Mesothelial cell of epicardium (in vitro differentiated cells): ENCODE measurements at places on chromosomes 16 and 17.
A peak's percentile ranks its signal among the peaks of the same experiment; 100 is the strongest.

DNA sequence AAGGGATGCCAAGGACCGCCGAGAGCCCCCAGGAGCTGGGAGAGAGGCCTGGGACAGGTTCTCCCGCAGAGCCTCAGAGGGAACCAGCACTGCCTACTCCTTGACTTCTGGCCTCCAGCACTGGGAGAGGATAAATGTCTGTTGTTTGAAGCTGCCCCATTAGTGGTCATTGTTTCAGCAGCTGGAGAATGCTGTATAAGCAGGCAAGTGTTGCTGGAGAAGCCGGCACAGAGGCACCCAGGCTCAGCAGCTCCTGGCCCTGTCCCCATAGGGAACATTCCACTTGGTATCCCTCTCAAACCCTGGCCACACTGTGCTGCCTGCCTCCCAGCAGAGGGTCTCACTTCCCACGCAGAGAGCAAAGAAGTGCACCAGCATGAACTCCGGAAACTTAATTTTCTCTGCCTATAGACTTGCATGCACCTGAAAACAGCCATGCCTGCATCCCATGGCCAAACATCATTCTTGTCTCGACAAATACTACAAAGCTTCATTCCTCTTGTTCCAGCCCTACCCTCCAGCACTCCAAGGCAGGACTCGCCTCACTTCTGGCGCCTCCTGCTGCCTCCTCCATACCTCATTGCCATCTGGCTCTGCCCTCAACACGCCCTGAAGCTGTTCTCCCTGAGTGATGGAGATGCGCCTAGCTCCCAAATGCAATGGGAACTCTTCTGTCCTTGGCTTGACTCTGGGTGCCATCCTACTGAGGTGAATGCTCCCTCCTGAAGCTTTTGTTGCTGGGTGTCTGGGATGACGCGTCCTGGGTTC lies 88.1 kb downstream of the DNAH17 start:
- peaks cover 12% of the 10 kb centered on the region for H3K27me3 ChIP-seq
- no peak overlapping the region for H3K27ac ChIP-seq
- peaks cover 4% of the 10 kb centered on the region for H3K4me1 ChIP-seq
- no peak overlapping the region for H3K4me3 ChIP-seq
- no peak for DNase-seq

DNA sequence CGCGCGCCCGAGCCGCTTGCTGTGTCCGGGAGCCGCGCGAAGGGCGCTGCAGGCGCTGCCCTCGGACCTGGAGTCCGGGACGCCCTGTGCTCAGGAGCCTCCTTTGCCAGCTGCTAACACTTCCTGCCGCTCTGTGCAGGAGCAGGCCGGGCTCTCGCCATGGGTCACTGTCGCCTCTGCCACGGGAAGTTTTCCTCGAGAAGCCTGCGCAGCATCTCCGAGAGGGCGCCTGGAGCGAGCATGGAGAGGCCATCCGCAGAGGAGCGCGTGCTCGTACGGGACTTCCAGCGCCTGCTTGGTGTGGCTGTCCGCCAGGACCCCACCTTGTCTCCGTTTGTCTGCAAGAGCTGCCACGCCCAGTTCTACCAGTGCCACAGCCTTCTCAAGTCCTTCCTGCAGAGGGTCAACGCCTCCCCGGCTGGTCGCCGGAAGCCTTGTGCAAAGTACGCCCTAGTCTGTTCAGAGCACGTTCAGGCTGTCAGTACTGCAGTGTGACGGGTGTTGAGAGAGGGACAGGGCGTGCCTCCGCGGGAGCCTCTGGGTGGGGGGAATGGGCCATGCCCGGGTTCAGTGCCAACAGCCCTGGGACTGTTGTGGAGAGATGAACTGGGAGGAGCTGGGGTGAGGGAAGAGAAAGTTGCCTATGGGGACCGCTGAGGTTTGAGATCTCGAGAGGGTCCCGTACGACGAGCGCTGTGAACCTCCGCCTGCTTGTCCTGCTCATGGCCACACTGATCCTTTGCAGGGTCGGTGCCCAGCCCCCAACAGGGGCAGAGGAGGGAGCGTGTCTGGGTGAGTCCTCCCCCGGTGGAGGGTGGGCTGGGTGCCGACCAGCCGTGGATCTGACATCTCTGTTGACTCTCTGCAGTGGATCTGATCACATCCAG lies 1.3 kb downstream of the ZNF276 start:
- H3K4me3 ChIP-seq: peak overlapping the region; percentile 65
- H3K27ac ChIP-seq: no peak overlapping the region
- H3K4me1 ChIP-seq: peaks cover 16% of the 10 kb centered on the region
- no peaks in the 10 kb centered on the region for H3K27me3 ChIP-seq

- peaks cover 43% of the 10 kb centered on the region for H3K4me1 ChIP-seq
- no peaks in the 10 kb centered on the region for H3K36me3 ChIP-seq
- DNase-seq: no peak
Measured at GRCh38 chr16:4290236-4290830, 17.5 kb upstream of the TFAP4 start.

DNA sequence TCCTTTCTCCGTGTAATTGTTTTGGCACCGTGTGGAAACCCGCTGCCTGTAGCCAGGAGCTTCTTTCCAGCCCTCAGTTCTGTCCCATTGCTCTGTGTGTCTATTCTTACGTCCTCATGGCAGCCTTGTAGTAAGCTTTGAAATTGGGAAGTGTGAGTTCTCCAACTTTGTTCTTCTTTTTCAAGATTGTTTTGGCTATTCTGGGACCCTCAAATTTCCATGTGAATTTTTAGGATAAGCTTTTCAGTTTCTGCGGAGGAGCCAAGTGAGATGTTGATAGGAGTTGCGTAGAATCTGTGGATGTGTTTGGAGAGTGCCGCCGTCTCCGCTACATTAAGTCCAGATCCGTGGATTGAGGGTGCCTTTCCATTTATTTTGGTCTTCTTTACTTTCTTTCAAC lies 15.2 kb downstream of the CHMP6 start:
- no peak overlapping the region for H3K27ac ChIP-seq
- no peak for DNase-seq
- peaks cover 56% of the 10 kb centered on the region for H3K27me3 ChIP-seq
- H3K4me3 ChIP-seq: no peak overlapping the region
- H3K36me3 ChIP-seq: peaks cover 7% of the 10 kb centered on the region
- peaks cover 13% of the 10 kb centered on the region for H3K4me1 ChIP-seq

GRCh38 chr17:82929011-82929622 lies 89.3 kb upstream of the ZNF750 start:
- H3K27me3 ChIP-seq: no peaks in the 10 kb centered on the region
- H3K36me3 ChIP-seq: peaks cover 38% of the 10 kb centered on the region
- no peaks in the 10 kb centered on the region for H3K4me1 ChIP-seq
- H3K4me3 ChIP-seq: no peak overlapping the region

DNA sequence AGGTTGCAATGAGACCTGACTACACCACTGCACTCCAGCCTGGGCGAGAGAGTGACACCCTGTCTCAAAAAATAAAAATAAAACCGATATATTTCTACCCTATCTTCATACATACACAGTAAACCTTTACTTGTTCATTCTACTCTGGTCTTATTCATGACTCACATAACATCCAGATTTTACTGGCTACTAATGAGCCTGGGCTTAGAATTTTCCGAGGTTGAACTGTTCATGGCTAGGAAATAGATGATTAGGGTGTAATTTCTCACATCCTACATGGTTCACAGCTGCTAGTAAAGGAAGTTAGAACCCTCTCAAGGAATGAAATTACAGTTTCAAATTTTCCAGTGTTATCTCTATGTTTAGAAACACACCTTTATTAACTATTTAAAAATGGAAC lies 14.7 kb downstream of the GSPT1 start:
- no peak overlapping the region for H3K27ac ChIP-seq
- H3K4me3 ChIP-seq: no peak overlapping the region
- H3K27me3 ChIP-seq: no peaks in the 10 kb centered on the region
- DNase-seq: no peak

DNA sequence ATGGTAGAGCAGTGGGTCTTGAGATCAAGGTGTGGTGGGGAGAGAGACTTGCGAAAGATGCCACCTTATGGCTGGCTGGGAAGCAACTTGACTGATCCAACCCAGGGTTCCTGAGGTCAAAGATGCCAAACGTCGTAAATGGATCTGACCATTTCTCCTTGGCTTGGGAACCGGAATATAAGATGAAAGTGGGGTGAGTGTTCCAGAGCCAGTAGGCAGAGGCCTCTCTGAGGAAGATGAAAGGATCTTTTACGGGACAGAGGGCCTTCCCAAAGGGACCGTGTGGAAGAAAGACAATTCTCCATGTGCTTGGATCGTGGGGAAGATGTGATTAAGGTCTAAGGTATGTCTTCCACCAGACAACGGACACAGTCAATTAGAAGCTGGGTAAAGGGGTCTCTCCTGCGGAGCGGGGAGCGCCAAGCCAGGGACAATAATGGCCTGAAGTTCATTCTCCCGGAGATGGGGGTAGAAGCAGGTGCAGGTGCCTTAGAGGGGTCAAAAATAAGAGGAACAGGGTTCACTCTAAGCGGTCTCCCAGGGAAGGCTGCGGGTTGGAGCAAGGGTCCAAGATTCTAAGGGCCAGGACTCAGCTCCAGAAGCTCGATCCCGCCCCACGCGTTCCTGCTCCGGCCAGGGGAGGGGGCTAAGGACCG lies 800 bp downstream of the FXR2 start:
- peak overlapping the region; percentile 90 for H3K27ac ChIP-seq
- no peaks in the 10 kb centered on the region for H3K27me3 ChIP-seq
- no peak for DNase-seq
- H3K4me3 ChIP-seq: peak overlapping the region; percentile 88
- H3K4me1 ChIP-seq: peaks cover 35% of the 10 kb centered on the region

- H3K4me1 ChIP-seq: peaks cover 17% of the 10 kb centered on the region
- DNase-seq: no peak
- H3K27me3 ChIP-seq: peaks cover 46% of the 10 kb centered on the region
- H3K4me3 ChIP-seq: no peak overlapping the region
- H3K27ac ChIP-seq: no peak overlapping the region
Measured at GRCh38 chr17:77558846-77559626, 399.5 kb upstream of the TNRC6C start.

DNA sequence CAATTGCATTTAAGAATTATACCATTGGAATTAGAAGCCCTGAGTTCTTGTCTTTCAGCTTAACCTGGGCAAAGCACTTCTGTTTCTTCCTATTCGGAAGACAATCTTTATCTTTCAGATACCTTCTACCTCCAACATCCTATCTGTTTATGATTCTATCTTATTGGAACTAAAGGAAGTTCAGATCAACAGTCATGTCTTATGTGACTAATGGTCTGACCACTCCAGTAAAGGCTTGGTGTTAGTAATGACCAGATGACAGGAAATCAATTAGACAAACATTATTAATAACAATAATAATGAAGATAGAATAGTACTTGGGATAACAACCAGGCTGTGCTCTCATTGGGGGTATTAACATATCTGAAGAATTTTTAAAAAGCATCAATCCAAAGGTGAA lies 11.3 kb downstream of the HS3ST3A1 start:
- H3K4me3 ChIP-seq: no peak overlapping the region
- H3K36me3 ChIP-seq: peaks cover 2% of the 10 kb centered on the region

DNA sequence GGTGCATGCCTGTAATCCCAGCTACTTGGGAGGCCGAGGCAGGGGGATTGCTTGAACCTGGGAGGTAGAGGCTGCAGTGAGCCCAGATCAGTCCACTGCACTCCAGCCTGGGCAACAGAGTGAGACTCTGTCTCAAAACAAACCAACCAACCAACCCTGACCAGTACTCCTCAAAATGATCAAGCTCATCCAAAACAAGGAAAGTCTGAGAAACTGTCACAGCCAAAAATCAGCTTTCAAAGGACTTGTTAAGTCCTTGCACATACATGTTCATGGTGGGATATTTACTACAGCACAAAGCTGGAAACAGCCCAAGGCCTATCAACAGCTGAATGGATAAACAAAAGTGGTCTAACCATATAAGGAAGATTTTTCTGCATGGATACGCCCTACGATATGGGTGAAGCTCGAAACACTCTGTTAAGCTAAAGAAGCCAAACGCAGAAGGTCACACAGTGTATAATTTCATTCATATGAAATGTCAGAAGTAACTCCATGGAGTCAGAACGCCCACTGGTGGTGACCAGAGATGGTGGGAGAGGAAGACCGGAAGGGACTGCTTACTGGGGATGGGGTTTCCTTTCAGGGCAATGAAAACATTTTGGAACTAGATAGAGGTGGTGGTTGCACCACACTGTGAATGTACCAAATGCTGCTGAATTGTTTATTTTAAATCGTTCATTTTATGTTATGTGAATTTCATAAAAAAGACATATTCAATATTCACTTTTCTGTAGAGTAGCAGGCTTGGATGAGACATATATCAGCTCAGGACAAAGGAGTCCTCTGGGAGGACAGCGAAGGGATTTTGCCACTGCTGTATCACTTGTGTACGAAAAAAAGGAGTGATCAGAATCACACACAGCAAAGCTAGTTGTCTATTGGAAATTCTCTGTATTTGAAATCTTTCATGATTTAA lies 17.7 kb downstream of the CCL17 start:
- H3K27ac ChIP-seq: peak overlapping the region; percentile 44
- peaks cover 20% of the 10 kb centered on the region for H3K4me1 ChIP-seq
- peaks cover 1% of the 10 kb centered on the region for H3K36me3 ChIP-seq
- no peak overlapping the region for H3K4me3 ChIP-seq
- DNase-seq: no peak

- peaks cover 13% of the 10 kb centered on the region for H3K36me3 ChIP-seq
- peak overlapping the region; percentile 21 for H3K27ac ChIP-seq
- H3K4me3 ChIP-seq: no peak overlapping the region
- H3K4me1 ChIP-seq: peaks cover 9% of the 10 kb centered on the region
- H3K27me3 ChIP-seq: no peaks in the 10 kb centered on the region
Measured at GRCh38 chr16:69253870-69254341, 57.2 kb upstream of the VPS4A start.

GRCh38 chr16:11349599-11350276 lies 4.5 kb downstream of the RMI2 start:
- peak overlapping the region; percentile 30 for H3K4me3 ChIP-seq
- DNase-seq: no peak
- H3K4me1 ChIP-seq: peaks cover 47% of the 10 kb centered on the region
- H3K27ac ChIP-seq: peak overlapping the region; percentile 90
- no peaks in the 10 kb centered on the region for H3K27me3 ChIP-seq
- H3K36me3 ChIP-seq: no peaks in the 10 kb centered on the region

- H3K27me3 ChIP-seq: peaks cover 16% of the 10 kb centered on the region
- H3K4me3 ChIP-seq: no peak overlapping the region
- DNase-seq: no peak
- no peak overlapping the region for H3K27ac ChIP-seq
- H3K36me3 ChIP-seq: no peaks in the 10 kb centered on the region
- no peaks in the 10 kb centered on the region for H3K4me1 ChIP-seq
Measured at GRCh38 chr16:83366228-83366627, 441.6 kb upstream of the HSBP1 start.
